ENCODE measurements at places on chromosomes 6 and 20.
A peak's percentile ranks its signal among the peaks of the same experiment; 100 is the strongest.

DNA sequence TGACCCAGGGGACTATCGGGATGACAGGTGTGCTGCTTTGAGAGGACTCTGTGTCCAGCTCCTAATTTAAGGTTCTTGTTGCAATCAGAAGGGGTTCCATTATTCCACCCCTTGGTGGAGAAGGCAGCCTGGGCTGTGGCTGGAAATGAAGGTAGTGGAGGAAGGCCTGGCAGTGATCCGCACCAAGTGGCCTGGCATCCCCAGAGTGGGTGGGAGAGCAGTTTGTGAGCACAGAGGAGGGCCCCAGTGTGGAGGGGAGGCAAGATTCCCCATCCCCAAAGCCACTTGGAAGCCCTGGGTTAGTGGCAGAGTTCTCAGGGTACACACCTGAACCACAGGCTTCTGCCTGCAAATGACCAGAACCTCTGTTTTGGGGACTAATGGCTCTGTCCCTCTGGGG lies 2.3 kb downstream of the TGM3 start:
- no peak for DNase-seq

- no peak for DNase-seq
These were observed 27.3 kb upstream of the TAGAP start for GRCh38 chr6:159071843-159072769.

GRCh38 chr20:62120990-62121775 lies 1.1 kb upstream of the LSM14B start:
- no peak for DNase-seq

GRCh38 chr6:33126101-33126714 lies 50.4 kb downstream of the HLA-DPB1 start:
- no peak for DNase-seq

DNA sequence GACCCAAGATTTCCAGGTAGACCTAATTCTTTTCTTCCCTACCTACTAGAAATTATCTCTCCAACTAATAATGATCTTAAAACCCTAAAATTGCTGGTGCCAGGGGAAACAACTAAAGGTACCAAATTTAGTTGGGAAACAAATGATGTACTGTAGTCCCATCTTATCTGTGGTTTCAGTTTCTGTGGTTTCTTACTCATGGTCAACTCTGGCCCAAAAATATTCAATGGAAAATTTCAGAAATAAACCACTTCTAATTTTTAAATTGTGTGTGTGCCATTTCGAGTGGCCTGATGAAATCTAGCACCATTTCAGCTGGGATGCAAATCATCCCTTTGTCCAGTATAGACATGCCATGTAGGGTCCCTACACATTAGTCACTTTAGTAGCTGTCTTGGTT lies 475.2 kb upstream of the EPHA7 start:
- DNase-seq: no peak

GRCh38 chr6:106547601-106548453 lies 81.5 kb downstream of the RTN4IP1 start:
- peak; percentile 88 for DNase-seq

DNA sequence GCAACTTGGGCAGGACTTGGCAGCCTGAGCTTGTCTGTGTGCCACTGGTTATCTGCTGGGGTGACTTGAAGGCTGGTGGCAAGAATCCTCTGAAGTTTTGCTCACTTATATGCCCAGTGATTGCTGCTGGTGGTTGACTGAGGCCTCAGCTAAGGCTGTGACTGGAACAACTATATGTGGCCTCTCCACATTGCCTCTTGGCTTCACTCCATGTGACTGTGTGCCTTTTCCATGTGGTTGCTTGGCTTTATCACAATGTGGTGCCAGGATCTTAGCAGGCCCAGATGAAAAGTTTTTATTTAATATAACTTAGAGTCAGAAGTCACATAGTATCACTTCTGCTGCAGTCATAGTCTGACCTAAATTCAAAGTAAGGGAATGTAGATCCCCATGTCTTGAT lies 104.5 kb downstream of the ADAT2 start:
- no peak for DNase-seq

DNA sequence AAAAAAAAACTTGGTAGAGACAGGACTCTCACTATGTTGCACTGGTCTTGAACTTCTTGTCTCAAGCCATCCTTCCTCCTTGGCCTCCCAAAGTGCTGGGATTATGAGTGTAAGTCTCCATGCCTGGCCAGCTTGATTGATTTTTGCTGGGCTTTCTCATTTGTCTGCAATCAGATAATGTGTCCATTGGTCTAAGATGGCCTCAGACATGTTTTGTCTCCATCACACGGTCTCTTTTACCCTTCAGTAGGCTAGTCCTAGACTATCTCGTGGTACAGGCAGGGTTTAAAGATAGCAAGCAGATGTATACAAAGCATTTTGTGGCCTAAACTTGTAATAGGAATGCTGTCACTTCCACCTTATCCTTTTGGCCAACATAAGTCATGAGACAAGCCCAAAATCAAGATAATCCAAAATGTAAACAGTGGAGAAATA lies 289.1 kb downstream of the TFAP2B start:
- no peak for DNase-seq

DNA sequence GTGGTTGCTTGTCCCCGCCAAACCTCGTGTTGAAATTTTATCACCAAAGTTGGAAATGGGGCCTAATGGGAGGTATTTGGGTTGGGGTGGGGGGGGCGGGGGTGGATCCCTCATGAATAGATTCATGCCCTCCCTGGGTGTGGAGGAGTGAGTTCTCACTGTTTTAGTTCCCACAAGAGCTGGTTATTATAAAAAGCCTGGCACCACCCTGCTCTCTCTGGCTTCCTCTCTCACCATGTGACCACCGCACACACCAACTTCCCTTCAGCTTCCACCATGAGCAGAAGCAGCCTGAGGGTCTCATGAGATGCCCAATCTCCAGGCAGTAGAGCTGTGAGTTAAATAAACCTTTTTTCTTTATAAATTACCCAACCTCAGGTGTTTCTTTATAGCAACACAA lies 111.3 kb downstream of the PRDM1 start:
- DNase-seq: no peak

Measured in keratinocyte (primary cell).